ENCODE measurements at places on chromosomes 7 and 10. TPM values are rescaled to one million over a fixed set of nuclear protein-coding genes. Genes with fewer than 3 reads are reported as not detected.

DNA sequence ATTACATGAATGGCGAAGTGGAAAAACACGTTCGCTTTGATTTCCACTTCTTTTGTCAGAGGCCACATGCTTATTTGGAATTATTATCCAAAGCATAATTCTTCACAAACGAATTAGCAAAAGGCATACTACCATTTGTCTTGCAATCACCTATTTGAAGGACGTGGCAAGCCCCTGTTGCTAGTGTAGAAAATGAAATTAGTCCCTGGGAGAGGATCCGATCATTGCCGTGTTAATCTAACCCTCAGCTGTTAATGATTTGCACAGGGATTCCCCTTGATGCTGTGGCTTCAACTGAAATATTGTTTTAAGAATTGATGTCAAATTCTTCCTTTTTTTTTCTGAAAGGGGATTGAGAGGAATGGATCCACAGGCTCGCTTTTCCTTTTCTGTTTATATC is 4.6 kb downstream of the AGMO start:
- no peak overlapping the region for H3K4me3 ChIP-seq
- H3K36me3 ChIP-seq = no peaks in the 10 kb centered on the region
- DNase-seq = no peak
- no peaks in the 10 kb centered on the region for H3K27me3 ChIP-seq
- H3K27ac ChIP-seq = no peak overlapping the region

The SPDYE3 gene
- not detected for total RNA-seq

DNA sequence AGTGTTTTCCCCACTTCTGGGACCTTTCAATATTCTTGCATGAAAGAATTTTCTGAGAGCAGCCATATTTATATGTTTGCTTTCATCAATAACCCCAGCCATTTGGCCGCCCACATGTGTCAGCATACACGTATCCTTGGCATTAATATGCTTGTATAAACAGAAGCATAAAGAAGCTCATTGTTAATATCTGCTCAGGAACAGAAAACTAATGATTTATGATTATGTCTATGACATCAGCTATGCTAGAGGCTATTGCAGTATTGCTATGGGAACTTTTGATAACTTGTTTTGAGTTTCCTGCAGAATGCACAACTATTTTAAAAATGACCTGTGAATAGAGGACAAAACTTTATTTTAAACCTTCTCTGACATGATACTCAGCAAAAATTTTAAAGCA is 300.9 kb upstream of the MTPN start:
- no peak for DNase-seq
- no peaks in the 10 kb centered on the region for H3K27me3 ChIP-seq
- no peak overlapping the region for H3K4me3 ChIP-seq
- H3K27ac ChIP-seq = no peak overlapping the region
- H3K4me1 ChIP-seq = no peaks in the 10 kb centered on the region
- no peaks in the 10 kb centered on the region for H3K36me3 ChIP-seq

DNA sequence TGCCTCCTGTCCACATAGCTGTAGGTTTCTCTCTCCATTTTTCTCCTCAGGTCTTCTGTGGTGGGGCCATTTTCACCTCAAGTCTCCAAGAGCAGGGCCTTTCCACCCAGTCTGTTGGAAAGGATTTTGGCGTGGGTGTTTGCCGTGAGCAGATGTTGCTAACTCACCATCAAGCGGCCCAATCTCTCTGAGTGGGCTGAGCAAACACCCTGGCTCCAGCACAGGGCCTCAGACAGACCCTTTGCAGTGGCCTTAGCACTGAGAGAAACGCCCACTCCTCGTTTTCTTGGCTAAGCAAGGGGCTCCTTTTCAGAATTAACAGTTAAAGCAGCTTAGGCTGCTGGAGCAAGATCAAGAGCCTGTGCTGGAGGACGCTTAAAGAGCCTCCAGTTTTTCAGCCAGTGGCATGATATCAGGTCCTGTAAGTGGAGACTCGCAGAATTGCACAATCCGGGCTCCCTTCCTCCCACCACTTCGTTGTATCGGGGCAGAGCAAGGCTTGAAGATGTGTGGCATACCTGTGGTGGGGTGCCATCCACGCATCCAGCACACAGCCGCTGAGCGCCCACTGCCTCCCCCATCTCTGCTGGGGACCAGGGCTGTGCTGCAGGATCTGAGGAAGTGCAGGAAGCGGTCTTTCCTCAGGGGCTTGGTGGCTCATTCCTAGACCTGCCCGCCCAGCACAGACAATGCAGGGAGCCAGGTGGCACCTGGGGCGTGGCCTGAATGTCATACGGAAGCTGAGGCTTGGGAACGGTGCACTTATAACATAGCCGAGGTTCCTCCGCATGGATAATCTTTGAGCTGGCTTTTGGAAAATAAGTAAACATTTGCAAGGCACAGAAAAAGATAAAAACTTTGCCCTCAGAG is 142.7 kb downstream of the ADARB2 start:
- DNase-seq = no peak
- H3K27ac ChIP-seq = no peak overlapping the region
- no peaks in the 10 kb centered on the region for H3K27me3 ChIP-seq
- H3K36me3 ChIP-seq = no peaks in the 10 kb centered on the region
- H3K4me1 ChIP-seq = no peaks in the 10 kb centered on the region

Measured in aorta (tissue), 5 donors.